NCI-H1092 (cell line): ENCODE measurements at places on chromosomes 7 and 10.

GRCh38 chr7:149494738-149495368, 2.8 kb downstream of the ZNF746 start:
- no peak for DNase-seq

DNA sequence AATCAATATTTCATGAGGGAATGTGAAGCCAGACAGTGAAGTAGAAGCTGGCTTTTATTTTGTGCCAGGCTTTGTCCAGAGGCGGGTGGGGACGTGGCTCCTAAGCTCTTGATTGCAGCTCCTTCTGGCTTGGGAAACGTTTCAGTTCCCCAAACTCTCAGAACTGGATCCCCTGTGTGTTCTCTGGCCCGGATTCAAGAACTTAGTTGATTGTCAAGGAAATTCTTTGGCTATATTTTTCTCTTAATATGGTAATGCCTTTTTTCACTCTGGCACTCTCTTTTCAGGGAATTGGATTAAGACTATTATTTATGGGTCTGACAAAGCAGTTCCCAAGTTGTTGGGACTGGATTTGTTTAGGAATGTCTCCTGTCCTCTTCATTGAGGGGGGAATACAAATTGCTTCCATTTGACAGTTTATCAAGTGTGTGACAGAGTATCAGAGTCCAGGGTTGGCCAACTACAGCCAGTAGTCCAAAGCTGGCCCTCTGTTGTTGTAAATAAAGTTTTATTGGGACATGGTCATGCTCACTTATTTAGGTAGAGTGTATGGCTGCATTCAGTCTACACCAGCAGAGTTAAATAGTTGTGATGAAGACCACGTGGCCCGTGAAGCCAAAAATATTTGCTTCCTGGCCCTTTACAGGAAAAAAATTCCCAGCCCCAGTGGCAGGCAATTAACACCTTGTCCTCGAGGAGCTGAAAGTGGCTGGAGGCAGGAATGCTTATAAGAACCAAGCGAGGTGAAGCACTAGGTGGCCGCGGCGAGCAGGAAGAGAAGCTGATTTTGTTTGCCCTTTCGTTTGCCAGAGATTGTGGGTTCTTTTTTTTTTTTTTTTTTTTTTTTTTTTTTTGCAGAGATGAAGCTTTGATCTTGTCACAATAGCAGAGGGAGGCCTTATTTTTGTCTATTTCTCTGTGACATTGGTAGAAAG, 34.3 kb downstream of the HTRA1 start:
- DNase-seq, result no peak

- DNase-seq, result no peak
These were observed 577.0 kb downstream of the TYW1 start for GRCh38 chr7:67573639-67574038.

DNA sequence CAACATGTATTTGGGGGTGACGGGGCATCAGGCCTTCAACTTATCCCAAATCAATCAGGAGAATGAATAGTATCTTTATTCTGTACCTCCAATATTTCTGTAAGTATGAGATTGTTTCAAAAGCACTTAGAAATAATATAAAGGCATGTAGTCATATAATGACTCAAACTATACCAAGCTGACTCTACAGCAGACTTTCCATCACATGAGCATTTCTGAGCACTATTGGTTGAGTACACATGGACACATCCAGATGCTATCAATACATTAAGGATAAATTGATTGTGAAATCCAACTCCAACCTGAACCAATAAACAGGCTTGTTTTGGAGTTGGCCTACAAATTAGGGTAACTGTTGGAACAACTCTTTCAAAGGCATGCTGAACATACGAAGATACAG, 229.4 kb downstream of the SFMBT2 start:
- no peak for DNase-seq

- DNase-seq, result no peak
These were observed 315.6 kb downstream of the GRM8 start for GRCh38 chr7:126937171-126937570.

DNA sequence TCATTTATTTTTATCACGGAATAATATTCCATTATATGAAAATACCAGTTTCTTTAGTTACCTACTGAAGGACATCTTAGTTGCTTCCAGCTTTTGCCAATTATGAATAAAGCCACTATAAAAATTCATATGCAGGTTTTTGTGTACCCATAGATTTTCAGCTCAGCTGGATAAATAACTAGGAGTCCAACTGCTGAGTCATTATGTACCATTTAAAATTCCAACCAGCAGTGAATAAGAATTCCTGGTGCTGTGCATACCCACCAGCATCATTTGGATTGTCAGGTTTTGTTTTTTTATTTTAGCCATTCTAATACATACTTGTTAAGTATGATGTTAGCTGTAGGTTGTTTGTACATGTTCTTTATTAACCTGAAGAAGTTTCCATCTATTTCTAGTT, 14.5 kb downstream of the FAM24B start:
- DNase-seq, result no peak

DNA sequence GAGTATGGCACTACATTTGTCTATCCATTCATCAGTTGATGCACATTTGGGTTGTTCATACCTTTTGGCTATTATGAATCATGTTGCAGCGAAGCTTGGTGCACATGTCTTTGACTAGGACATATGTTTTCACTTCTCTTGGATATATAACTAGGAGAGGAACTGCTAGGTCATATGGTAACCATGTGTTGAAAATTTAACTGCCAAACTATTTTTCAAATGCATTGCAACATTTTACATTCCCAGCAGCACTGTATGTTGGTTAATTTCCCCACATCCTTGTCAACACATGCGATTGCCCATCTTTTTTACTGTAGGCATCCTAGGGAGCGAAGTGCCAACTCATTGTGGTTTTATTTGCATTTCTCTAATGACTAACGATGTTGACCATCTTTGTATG, 183.4 kb downstream of the PRKCQ start:
- DNase-seq, result no peak

- no peak for DNase-seq
These were observed 132.1 kb downstream of the CSTF2T start for GRCh38 chr10:51567271-51567670.

- no peak for DNase-seq
These were observed 149.9 kb downstream of the EVX1 start for GRCh38 chr7:27392477-27392876.
